Skeletal muscle cell (primary cell): ENCODE measurements at places on chromosomes 2 and 18.

DNA sequence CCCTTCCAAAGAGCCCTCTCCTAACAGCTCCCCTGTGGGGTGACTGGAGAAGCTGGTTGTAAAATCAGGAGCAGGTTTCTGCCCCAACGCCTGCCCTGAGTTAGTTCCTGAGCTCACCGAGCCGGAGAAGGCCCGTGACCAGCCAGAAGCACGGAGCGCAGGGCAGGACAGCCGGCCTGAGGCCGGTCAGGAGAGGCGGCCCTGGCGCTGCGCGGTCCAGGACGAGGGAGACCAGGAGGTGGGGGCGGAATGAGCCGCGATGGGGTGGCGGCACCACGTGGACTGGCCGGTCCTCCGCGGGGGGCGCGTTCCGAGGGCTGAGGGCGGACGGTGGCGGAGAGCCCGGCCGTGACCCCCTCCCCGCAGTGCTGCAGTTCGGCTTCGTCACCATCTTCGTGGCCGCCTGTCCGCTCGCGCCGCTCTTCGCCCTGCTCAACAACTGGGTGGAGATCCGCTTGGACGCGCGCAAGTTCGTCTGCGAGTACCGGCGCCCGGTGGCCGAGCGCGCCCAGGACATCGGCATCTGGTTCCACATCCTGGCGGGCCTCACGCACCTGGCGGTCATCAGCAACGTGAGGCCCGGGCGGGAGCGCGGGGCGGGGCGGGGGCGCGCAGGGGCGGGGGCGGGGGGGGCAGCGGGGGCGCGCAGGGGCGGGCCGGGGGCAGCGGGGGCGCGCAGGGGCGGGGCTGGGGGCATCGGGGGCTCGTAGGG is 29.0 kb downstream of the ANO7 start:
- DNase-seq, result peak; percentile 40

DNA sequence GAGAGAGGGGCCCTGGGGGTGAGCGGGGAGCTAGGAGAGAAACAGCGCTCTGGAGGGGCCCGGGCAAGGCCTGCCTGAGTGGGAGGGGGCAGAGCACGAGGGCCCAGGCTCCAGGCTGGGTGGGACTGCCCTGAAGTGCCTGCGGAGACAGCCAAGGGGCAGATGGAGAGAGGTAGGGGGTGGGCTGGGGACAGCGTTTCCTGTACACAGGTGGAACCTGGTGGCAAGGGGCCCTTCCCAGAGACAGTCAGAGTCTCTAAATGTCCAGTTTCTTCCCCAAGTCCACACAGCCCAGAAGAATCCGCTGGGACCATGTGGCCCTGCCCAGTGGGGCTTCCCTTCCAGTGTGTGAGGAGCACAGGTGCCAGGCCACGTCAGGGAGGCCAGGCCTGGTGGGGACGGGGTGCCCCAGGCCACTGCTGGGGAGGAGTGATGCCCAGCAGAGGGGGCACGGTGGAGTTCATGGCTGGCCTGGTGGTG is 1.7 kb upstream of the GPR35 start:
- no peak for DNase-seq

DNA sequence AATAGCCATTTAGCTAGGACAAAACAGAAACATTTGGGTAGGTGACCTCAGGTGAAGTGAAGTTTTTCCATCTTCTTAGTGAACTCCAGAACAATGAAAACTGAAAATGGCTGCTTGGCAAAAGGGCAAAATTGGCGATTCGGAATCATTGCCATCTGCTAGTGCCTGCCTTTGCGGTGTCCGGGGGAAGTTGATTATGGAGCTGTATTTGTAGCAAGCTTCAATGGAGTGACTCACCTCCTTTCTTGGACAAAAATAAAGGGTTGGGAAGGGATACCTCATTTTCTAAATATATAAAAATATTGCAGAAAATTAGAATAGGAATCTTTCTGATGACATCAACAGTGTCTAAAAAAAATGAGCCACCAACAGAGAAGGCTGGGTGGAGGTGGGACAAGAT is 460.5 kb downstream of the TGIF1 start:
- no peak for DNase-seq

GRCh38 chr2:173851141-173851641 is 114.0 kb downstream of the SP3 start:
- DNase-seq, result no peak

DNA sequence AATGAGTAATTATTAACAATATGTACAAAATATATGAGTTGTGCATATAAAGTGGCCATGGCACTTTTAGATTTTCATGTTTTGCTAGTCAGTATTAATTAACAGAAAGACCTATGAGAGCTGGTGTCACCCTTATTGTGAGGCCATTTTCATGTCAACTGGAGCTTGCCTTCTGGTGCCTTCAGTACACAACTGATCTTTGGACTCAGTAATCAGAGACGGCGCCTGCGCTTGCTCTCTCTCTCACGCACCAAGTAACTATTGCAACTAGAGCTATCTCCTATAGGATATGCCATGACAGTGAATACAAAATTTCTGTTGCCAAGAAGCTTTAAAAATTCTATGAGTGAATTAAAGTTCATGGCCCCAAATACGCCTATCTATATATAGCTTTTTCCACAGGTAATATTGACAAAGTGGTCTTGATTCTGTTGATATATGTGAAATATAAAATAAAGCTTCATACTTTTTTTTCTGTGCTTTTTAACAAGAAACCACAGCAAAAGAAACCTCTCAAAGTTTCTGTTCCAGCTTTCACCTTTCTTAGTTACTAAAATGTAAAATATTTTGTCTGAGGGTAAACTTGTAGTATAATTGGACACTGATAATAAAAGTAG is 2.9 kb downstream of the SERTAD2 start:
- no peak for DNase-seq

DNA sequence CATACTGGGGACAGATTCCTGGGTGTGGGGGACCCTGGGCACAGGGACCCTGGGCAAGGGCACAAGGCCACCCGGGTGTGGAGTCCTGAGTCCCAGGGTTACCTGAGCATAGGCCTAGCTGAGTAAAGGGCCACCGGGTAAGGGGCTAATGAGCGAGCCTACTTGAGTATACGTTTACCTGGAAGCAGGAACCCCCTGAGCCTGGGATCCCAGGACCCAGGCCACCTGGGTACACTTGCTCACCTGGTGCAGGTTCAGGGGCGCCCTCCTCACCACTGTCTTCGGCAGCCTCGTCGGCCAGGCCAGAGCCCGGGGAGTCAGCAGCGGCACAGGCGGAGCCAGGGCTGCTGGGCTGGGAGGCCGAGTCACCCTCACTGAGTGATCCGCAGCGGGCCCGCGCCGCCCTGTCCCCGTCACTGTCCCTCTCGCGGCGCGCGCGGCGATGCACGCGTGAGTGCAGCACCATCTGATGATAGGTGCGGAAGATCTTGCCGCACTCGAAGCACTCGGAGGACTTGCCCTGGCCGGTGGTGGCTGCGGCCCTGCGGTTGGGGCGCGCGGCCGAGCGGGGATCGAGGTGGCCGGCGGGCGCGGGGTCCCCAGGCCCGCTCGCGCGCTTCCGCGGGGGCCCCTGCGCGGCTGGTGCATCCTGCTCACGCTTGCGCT is 53.9 kb downstream of the ZNF516 start:
- no peak for DNase-seq

GRCh38 chr2:126720638-126721037 is 64.7 kb downstream of the GYPC start:
- DNase-seq, result no peak

GRCh38 chr2:200600549-200601225 is 14.9 kb downstream of the AOX1 start:
- DNase-seq, result no peak

GRCh38 chr2:42762823-42763804 is 821 bp downstream of the OXER1 start:
- DNase-seq, result no peak

GRCh38 chr2:233209533-233210171 is 41.8 kb upstream of the ATG16L1 start:
- DNase-seq, result no peak

GRCh38 chr18:24400587-24400986 is 3.0 kb upstream of the OSBPL1A start:
- no peak for DNase-seq

DNA sequence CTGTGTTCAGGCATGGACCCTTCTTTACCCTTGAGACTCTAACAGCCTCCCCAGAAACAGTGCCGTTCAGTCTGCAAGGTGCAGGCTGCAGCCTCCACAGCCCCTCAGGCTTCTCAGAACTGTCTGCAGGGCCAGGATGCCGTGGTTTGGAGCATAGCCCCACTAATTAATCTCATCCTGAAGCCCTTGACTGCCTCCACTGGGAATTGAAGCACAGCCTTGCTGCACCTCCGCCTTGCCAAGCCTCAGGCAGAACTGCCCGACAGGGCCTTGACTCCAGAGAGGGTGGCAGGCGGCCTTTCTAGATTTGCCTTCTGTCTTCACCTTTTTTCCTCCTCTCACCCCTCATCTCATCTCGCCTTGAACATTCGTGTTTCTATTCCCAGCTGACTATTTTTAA is 119.8 kb downstream of the NRP2 start:
- no peak for DNase-seq

DNA sequence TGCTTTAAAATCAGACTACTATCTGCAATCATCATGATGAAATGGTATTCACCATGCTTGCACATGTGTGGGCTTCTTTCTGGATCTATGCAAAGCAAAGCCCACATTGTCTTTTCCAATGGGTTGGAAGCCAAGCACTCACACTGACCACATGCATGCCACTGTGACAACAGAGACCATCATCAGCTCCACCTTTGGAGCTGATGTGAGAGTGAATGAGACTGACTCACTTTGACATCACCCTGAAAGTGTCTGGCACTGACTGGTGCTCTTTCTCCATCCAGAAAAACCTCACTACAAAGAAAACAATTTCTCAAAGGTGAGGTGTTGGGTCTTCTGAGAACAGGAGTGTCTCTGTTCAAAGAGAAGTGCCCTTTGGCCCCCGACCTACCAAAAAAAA is 4.7 kb downstream of the MYO5B start:
- no peak for DNase-seq

- DNase-seq, result no peak
Observed at GRCh38 chr18:39753178-39753577, 2187.6 kb upstream of the CELF4 start.

- DNase-seq, result no peak
Observed at GRCh38 chr2:239874636-239875356, 150.3 kb downstream of the NDUFA10 start.

GRCh38 chr2:203704430-203704829 is 2.0 kb upstream of the CD28 start:
- no peak for DNase-seq

DNA sequence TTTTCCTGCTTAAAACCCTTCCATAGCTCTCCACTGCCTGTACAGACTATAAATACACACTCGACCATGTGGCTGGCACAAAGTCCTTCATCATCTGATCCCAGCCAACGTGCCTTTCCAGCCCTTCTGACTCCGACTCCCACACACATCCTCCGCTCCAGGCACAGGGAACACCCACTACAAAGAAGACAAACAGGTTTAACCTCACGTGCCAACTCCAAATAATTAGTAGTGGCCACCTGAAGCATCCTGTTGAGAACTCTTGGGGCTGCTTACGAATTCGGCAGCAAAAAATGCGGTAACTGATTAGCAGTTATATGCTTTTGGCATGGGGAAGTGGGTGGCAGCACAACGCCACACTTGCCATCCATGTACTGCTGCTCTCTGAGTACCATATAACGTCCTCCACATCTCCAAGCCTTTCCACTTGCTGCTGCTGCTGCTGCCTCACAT is 12.1 kb downstream of the SPIRE1 start:
- DNase-seq, result no peak

DNA sequence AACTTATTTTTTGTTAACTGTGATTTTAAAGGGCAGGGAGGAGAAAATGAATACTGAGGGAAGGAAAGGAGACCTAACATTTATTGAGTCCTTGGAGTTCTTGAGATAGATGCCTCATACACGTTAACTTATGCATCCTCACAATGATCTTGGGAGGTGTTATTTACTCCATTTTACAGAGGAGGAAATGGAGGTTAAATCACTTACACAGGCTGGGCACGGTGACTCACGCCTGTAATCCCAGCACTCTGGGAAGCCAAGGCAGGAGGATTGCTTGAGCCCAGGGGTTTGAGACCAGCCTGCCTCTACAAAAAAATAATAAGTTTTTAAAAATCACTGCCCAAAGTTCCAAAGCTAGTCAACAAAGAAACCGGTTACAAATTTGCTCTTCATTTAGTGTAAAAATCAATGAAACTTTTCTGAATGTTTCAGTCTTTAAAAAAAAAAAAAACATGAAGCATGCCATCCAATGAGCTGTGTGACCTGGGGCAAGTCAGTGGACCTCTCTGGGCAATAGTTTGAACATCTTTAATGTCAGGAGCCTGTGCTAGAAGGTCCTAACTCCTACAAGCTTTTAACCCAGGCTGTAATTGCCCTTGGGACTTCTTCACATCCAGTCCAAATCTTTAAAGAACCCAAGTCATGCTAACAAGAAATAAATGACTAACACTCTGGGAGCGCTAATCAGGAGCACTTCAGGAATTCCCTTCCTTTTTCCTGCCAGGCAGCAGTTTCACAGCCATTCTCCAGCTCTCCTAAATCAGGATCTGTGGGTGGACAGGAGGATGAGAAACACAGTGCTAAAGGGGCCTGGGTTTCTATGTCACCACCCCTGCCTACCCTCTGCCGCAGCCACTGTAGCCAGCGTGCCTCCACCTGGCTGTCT is 176.4 kb downstream of the TMEM247 start:
- DNase-seq, result peak; percentile 49

- no peak for DNase-seq
Observed at GRCh38 chr18:37276111-37276890, 289.3 kb downstream of the CELF4 start.

DNA sequence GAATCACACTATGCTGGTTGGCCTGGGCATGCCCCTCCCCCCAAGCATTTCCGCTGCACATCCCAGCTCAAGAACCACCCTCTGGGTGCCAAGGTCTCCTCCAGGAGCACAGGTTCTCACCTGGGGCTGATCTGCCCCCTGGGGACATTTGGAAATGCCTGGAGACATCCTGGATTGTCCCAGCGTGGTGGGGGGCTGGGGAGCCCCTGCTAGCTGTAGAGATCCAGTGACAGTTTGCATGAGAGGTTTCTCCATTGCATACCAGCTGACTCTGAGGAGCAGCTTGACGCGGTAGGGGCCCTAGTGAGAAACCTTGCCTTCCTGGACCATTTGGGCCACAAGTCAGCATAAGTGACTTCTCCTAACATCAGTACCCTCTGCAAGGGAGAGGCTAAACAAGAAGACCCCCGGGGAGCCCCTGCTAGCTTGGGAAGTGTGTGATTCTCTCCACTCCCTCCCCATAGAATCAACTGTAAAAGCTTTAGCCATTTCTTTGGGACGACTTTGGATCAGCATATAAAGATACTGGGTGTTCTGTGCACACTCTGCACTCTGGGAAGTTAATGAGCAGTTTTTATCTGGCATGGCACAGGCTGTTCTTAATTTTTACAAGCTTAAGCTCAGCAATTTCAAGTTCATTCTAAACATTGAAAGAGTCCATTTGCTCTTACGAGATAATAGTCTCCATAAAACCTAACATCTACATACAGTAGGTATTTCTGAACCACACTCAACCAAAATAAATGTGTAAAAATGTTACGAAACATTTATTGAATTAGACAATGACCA is 94.1 kb downstream of the GBX2 start:
- DNase-seq, result no peak

DNA sequence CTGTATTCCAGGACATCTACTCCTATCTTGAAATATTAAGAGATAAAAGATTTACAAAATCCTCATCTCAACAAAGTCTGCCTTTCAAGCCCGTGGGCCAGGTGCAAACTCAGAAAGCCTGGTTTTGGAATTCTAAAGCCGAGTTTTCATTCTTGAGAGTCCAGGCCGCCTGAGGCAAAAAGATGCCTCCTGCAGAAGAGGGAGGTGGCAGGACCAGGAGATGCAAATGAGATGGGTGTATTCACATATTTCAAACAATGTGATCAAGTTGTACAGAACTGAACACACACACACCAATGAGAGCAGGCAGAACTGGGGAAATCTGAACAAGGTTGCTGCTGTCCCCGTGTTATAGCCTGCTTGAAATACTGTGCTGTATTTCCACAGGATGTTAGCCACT is 7.7 kb upstream of the HS6ST1 start:
- no peak for DNase-seq
